Heart right ventricle (tissue), 16 donors: ENCODE measurements at places on chromosomes 3 and 15. TPM values are rescaled to one million over a fixed set of nuclear protein-coding genes. Genes with fewer than 3 reads are reported as not detected.

DNA sequence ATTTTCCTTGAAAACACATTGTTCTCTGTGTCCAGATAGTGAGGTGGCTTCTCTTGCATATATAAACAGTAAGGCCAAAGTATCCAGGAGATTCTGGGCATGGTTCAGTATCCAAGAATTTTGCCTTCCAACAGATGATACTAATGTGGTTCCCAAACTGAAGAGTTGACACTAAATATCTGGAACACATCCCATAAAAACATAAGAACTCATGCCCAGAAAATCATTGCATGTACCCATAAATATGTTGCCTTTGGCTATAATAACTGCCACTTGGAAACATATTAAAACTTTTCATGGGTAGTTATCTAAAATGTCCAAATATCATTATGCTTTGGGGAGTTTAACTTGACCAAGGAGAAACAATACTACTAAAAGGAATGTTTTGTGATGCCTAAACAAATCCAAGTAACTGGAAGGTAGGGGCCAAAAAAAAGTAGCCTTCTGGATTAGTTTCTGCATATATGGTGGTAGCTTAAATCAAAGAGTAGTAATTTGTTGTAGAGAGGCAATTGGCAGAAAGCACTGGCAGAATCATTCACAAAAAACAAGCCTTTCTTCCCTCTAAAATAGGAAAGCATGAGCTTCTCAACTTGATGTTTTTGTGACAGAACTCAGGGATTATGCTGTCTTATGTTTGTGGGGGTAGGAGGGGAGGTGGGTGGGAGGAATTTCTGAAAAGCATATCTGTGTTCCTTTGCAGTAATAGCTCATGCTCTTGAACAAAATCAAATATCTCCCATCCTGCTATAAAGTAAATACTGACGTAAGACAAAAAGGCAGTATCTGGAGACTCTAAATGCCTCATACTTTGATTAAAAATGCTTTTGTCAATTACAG is 753.9 kb downstream of the TUSC7 start:
- no peaks in the 10 kb centered on the region for H3K27me3 ChIP-seq
- H3K4me1 ChIP-seq, result no peaks in the 10 kb centered on the region
- no peaks in the 10 kb centered on the region for H3K36me3 ChIP-seq

DNA sequence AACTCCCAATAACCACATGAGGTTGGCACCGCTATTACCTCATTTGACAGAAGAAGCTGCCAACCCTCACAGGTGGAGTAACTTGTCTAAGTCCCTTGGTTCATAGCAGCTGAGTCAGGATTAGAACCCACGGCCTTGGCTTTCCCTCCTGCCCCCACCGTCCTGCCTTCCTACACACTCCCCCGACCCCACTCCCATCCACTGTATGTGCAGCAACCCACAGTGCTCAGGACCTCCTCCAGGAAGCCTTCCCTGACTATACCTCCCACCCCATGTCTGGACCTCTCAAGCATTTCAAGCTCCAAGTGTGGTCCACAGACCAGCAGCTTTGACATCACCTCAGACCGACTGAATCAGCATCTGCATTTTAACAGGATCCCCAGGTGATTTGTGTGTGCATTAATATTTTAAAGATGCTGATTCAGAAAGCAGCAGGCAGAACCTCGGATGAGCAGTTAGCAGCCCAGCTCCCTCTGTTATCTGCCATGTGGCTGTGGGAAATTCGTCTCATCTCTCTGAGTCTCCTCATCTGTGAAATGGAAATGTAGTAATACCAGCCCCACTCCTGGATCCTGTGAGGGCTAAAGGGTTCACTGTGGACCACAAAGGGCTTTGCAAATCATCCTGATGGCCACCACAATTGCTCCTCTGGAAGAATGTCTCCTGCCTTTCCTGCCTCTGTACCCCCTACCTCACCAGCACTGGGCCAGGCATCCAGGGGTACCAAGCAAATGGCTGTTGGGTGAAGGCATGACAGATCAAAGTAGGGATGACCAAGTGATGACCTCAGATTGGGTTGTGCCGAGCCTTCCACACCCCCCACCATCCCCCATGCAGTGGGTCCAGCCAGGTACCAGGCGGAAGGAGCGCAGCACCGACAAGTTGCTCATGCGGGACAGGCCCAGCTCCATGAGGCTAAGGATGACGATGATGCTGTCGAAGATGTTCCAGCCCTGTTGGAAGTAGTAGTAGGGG is 62.7 kb downstream of the SCN5A start:
- no peaks in the 10 kb centered on the region for H3K36me3 ChIP-seq
- peaks cover 7% of the 10 kb centered on the region for H3K4me1 ChIP-seq
- no peaks in the 10 kb centered on the region for H3K27me3 ChIP-seq

DNA sequence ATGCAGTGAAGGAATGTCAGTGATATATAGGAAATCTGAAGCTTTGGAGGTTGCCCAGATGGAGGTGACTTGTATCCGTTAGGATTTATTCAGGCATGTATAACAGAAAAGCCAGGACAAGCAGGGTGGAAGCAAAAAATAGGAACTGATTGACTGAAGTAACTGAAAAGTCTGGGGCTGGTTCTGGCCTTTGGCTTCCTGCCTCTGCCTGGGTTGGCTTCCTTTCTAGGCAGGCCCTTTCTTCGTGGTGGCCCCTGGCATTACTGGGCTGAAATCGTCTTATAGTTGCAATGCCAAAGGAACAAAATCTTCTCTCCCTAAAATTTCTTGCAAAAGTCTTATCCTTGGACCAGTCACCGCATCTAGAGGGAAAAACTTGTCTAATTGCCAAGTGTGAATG is 386.1 kb downstream of the PTPRG start:
- peaks cover 4% of the 10 kb centered on the region for H3K4me1 ChIP-seq
- no peaks in the 10 kb centered on the region for H3K27me3 ChIP-seq
- no peak overlapping the region for H3K4me3 ChIP-seq
- no peaks in the 10 kb centered on the region for H3K36me3 ChIP-seq
- no peak overlapping the region for H3K27ac ChIP-seq
- DNase-seq, result no peak

DNA sequence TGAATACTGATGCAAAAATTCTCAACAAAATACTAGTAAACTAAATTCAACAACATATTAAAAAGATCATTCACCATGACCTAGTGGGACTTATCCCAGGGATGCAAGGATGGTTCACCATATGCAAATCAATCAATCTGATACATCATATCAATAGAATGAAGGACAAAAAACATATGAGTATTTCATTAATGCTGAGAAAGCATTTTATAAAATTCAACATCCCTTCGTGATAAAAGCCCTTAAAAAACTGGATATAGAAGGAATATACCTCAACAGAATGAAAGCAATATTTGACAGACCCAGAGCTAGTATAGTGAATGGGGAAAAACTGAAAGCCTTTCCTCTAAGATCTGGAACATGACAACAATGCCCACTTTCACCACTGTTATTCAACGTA is 43.0 kb upstream of the FBN1 start:
- H3K4me3 ChIP-seq, result no peak overlapping the region
- no peak overlapping the region for H3K27ac ChIP-seq
- no peaks in the 10 kb centered on the region for H3K36me3 ChIP-seq

DNA sequence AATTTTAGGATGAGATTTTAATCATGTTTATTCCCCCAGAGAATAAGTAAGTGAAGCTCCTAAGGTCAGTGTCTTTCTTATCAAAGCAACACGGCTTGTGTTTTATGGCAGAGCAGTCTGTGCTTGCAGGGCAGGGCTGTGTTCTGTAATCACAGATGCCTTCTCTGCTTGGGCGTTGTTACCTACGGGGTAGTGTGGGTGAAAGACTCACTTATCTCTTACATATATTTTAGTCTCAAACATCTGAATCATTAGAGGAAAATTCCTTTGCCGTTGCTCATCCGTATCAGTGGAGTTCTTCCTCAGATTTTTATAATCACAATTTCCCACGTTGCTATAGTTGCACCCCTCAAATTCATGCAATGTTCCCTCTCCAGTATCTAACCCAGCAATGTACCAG is 271.7 kb upstream of the MEIS2 start:
- no peaks in the 10 kb centered on the region for H3K4me1 ChIP-seq
- DNase-seq, result no peak
- H3K36me3 ChIP-seq, result no peaks in the 10 kb centered on the region
- H3K4me3 ChIP-seq, result no peak overlapping the region

ABCF3 gene
- 60.1 TPM for total RNA-seq

DNA sequence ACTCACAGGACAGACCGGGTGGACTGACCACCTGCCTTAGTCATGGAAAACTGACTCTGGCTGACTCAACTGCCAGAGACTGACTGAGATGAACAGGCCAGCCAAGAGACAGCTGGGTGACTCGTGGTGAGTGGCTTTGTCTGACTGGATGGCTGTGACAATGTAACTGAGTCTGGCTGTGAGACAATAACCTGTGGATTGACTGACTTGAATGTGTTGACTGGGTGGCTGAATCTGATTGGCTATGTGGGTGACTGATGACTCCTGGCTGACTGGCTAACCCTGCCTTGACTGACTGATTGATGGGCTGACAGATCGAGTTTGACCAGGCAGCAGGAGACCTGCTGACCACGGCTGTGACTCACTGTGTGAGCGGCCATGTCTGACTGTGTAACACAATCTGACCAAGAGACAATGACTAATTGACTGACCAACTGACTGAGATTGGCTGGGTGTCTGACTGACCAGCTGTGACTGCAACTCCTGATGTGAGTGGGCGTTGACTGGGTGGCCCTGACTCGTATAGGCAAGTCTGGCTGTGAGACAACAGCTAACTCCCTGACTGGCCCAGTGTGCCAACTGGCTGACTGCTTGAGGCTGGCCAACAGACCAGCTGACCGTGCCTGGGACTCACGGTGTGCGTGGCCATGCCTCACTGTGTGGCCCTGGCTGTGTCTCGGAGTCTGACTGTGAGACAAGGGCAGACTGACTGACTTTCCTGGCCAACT is 509.1 kb downstream of the SHQ1 start:
- no peak overlapping the region for H3K4me3 ChIP-seq
- H3K36me3 ChIP-seq, result no peaks in the 10 kb centered on the region
- H3K27ac ChIP-seq, result no peak overlapping the region
- DNase-seq, result no peak
- H3K4me1 ChIP-seq, result peaks cover 11% of the 10 kb centered on the region

THAP10 gene
- 7.0 TPM for total RNA-seq

GRAMD1C gene
- 1.0 TPM for total RNA-seq

- H3K4me1 ChIP-seq, result no peaks in the 10 kb centered on the region
- no peak overlapping the region for H3K4me3 ChIP-seq
- H3K36me3 ChIP-seq, result no peaks in the 10 kb centered on the region
- no peak for DNase-seq
- H3K27ac ChIP-seq, result no peak overlapping the region
These were observed 57.8 kb downstream of the NEK10 start for GRCh38 chr3:27311400-27311799.

DNA sequence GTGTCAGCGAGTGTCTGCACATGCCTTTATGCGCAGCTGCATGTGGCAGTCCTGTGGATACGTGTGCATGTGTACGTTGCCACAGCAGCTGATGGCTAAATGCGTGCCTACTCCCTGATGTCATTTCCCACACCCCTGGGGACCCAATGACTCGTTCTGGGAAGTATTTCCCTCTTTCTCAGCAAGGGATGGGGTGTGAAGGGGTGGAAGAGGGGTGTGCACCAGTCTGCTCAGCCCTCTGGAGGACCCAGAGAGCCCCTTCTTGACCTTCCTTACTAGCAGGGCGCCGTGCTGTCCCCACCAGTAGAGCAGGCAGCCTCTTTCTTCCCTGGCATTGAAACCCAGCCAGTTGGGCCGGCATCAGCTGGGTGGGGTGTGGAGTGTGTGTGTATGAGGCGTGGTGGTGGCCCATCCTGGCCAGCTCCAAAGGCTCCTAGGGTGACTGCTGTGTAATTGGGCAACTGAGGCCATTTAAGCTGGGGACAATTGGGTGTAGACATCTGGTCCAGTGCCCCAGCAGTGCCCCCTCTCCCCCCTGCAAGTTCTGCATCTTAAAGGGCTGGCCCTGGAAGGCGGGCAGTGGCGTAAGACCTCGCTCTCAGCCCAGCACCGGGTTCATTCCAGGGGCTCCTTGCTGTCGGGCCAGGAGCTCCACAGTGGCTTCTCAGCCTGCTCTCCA is 19.2 kb downstream of the SNX33 start:
- no peaks in the 10 kb centered on the region for H3K27me3 ChIP-seq
- peaks cover 11% of the 10 kb centered on the region for H3K36me3 ChIP-seq
- H3K4me1 ChIP-seq, result peaks cover 6% of the 10 kb centered on the region
- peak; percentile 86 for DNase-seq

GRCh38 chr15:50390554-50391264 is 33.5 kb upstream of the USP8 start:
- H3K27ac ChIP-seq, result no peak overlapping the region
- H3K27me3 ChIP-seq, result no peaks in the 10 kb centered on the region
- H3K4me3 ChIP-seq, result no peak overlapping the region
- H3K4me1 ChIP-seq, result no peaks in the 10 kb centered on the region
- DNase-seq, result no peak

GRCh38 chr3:171407759-171408158 is 52.4 kb downstream of the TNIK start:
- no peak overlapping the region for H3K27ac ChIP-seq
- no peaks in the 10 kb centered on the region for H3K36me3 ChIP-seq
- DNase-seq, result no peak
- no peaks in the 10 kb centered on the region for H3K27me3 ChIP-seq
- H3K4me1 ChIP-seq, result peaks cover 13% of the 10 kb centered on the region

DNA sequence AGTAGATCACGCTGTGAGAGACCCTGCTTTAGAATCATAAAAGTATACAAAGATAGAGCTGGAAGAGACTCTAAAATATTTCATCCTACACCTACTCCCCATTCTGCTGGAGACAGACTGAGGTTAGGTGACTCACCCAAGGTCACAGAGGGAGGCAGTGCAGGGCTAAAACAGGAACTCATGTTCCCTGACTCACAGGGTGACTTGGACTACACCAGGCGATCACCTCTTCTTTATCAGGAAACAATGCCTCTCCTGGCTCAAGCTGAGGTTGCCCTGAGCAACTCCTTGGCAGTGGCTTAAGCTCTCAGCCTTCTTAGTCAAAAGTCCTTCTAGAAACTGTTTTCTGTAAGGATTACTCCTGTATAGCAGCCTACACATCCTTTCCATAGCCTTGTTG is 26.4 kb upstream of the TNFAIP8L3 start:
- peaks cover 5% of the 10 kb centered on the region for H3K4me1 ChIP-seq
- no peaks in the 10 kb centered on the region for H3K27me3 ChIP-seq
- no peak overlapping the region for H3K27ac ChIP-seq
- H3K4me3 ChIP-seq, result no peak overlapping the region
- no peaks in the 10 kb centered on the region for H3K36me3 ChIP-seq

GRCh38 chr3:157469561-157470294 is 33.1 kb downstream of the PTX3 start:
- H3K4me3 ChIP-seq, result no peak overlapping the region
- no peaks in the 10 kb centered on the region for H3K36me3 ChIP-seq
- H3K27ac ChIP-seq, result no peak overlapping the region
- H3K27me3 ChIP-seq, result no peaks in the 10 kb centered on the region
- H3K4me1 ChIP-seq, result no peaks in the 10 kb centered on the region

DNA sequence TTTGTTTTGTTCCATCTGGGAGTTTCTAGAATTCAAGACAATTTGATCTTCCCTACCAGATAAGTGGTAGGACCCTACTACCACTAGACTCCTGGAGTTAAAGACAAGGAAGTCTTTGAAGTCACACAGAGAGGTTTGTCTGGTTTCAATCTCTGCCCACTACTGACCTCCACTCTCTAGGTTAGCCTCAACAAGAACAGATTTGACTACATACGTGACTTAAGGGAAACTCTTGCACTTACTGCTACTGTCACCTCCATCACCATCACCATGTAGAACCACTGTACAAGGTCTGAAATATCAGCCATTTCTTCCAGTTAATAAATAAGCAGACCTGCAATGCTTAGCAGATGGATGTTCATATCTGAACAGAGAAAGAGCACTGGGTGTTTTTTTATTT is 148.3 kb upstream of the ARHGEF26 start:
- no peak overlapping the region for H3K27ac ChIP-seq
- no peak overlapping the region for H3K4me3 ChIP-seq
- no peaks in the 10 kb centered on the region for H3K36me3 ChIP-seq

P2RY14 gene
- 4.2 TPM for total RNA-seq

- DNase-seq, result no peak
- H3K4me1 ChIP-seq, result peaks cover 18% of the 10 kb centered on the region
- no peaks in the 10 kb centered on the region for H3K27me3 ChIP-seq
- no peaks in the 10 kb centered on the region for H3K36me3 ChIP-seq
- H3K27ac ChIP-seq, result no peak overlapping the region
These were observed 38.0 kb downstream of the ARRDC4 start for GRCh38 chr15:97998307-97999071.
